ENCODE measurements at places on chromosomes 3 and 15.

DNA sequence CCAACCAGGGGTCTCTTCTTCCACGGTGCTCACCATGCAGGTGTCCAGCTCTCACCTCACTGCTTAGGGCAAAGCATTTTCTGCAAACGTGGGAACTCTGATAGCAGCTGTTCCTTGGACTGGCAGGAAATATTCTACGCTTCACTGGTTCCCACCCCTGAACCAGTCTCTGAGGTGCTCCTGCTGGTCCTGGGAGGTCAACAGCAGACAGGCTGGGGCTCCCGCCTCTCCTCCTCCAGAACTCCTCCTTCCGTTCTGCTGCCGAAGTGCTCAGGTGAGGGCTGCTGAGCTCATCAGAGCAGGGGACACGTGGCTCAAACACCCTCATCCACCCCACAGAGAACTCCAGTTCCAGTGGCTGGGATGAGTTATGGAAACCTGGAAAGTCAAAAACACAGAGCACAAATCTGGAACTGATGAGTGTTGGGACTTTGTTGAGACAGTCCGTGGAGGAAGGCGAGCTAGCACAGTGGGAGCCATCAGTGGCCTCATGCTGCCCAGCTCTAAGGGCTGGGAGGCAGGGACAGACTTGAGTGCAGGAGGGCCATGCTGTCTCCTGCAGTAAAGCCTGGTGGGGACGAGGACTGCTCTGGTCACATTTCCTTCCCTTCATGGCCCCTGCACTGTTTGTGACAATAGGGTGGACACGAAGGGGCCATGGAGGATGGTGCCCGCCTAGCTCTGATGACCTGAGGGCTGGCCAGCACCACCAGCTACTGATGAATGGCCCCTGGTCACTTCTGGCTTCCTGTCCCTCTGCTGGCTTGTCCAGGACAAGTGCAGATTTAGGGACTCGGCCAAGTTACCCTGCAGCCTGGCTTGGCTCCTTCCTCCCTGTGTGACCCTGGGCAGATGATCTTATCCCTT lies 137.8 kb downstream of the KLF13 start:
- no peak for DNase-seq

DNA sequence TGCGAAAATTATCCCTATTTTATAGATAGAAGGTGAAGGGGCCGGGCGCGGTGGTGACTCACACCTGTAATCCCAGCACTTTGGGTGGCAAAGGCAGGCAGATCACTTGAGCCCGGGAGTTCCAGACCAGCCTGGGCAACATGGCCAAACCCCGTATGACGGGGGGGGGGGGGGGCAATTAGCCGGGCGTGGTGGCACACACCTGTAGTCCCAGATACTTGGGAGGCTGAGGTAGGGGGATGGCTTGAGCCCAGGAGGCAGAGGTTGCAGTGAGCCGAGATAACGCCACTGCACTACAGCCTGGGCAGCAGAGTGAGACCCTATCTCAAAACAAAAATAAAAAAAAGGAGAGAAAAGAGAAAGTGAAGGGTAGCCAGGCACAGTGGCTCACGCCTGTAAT lies 1.4 kb downstream of the AAGAB start:
- DNase-seq, result no peak

GRCh38 chr15:88230823-88231222 lies 25.7 kb downstream of the NTRK3 start:
- DNase-seq, result no peak

DNA sequence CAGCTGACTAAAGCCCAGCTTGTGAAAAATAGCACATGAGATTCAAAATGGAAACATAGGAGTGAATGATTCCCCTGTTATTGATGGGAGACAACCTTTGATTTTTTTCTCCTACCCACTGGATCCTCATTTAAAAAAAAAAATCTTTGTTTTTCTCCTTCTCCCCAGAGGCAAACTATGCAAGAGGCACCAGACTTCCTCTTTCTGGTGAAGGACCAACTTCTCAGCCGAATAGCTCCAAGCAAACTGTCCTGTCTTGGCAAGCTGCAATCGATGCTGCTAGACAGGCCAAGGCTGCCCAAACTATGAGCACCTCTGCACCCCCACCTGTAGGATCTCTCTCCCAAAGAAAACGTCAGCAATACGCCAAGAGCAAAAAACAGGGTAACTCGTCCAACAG lies 2.6 kb downstream of the CACNA1D start:
- DNase-seq, result no peak

DNA sequence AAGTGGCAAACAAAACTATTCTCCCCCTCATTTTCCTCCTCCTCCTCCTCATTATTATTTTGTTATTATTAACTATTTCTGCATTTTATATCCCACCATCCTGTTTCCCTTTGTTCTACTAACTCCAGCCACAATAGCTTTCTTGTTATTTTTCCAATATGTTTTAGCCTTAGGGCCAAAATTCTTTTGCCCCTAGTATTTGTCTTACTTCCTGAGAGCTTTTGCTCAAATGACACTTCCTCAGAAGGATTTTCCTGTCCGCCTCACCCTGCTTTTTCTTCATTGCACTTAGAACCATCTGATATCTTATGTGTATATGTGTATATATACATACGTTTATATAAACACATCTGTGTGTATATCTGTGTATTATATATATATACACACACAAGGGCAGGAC lies 32.7 kb upstream of the NUDT16 start:
- DNase-seq, result no peak

DNA sequence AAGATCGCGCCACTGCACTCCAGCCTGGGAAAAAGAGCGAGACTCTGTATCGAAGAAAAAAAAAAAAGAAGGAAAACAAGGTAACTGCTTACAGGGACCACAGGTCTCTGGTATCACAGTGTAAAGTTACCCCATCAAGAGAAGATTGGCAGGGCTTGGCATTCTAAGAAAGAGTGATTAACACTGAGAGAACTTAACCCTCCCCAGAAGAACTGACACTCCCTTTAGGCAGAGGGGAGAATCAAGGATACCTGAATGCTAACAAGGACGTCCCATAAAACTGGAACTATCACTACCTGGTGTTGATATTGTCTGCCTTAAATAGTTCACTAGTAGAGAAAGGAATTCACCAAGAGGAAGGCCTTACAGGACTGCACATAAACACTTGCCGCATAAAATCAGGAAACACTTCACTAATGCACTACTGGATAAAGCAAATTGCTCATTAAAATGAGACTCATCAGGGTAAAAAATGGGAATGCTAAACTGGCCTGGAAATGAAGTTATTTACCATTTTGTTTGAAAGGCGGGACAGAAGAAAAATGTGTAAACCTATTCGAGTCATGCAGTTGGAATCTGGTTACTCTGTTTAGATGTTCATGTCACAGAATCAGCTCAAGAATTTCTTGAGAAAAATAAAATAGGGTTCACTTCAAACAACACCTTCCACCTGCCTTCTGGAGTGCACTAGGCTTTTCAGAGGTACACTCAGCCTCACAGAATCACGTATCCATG lies 121.6 kb downstream of the FOXP1 start:
- DNase-seq, result no peak

DNA sequence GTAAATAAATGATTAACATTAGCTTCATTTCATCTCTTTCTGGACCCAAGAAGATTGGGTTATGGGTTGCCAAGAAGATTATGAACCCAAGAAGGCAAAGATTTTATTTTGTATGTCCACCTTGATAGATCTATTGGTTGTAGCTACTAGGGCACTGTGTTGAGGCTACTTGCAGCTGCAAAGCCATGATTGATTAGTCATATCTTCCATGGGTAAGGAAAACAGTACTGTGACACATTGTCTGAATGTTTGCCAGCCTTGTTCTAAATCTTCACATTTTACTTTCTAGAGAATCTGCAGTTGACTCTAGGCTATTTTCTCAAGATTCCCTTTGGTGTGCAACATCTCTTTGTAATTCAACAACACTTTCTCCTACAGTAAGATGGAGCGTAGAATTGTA lies 229.2 kb upstream of the KCNH8 start:
- DNase-seq, result no peak

DNA sequence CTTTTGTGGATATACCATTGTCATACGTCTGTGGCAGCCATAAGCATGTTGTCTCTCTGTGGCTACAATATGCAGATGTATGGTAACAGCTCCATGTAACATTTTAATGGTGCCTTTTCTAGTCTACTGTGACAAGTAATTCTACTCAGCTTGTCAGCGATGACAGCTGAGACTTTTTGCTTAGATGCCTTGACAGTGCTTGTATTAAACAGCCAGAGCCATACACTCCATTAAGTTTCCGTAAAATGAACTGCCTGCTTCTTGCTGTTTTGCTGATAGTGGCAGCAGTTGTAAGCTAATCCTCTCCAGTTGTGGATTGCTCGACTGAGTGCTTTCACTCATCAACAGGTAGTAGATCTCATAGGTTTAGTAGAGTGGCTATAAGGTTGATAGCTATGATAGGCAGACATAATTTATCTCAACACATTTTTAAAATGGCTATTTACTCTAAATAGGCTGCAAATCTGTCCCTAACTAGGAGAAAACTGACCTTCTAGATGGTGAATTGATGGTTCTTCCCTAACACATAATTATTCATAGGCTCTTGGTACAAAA lies 260.2 kb upstream of the NAALADL2 start:
- no peak for DNase-seq

- peak; percentile 12 for DNase-seq
Measured at GRCh38 chr3:61582846-61583245, 21.5 kb downstream of the PTPRG start.

- no peak for DNase-seq
Measured at GRCh38 chr3:127456471-127457093, 134.0 kb downstream of the TPRA1 start.

DNA sequence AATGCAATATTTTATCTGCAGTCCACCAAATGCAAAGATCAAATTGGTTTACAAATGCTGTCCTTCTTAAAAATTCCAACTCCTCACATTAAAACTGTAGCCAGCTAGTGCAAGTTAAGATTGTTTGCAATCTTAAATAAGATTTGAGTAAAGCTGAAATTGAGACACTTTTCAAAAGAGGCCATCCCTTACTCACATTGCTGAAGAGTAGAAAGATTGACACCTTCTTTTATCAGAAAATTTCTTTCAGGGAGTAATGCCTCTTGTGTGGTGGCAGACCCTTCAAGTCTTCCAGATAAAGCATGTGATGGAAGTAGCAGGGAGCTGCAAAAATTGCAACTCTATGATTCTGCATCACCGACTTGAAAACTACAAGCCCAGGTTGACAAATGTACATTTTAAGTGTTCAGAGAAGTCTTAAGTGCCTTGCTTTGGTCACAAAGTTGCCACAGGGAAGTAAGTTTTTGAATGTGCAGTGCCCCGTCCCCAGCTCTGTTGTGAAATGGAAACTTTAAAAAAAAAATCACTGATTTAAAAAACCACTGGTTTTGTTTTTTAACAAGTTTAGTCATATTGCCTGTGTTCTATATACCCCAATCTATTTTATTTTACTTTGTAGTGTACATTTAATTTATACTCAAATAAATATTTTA lies 12.6 kb downstream of the CD86 start:
- DNase-seq, result no peak

- peak; percentile 20 for DNase-seq
Measured at GRCh38 chr3:24494618-24495325, at the start of gene THRB. THRB (minus strand) TSS chr3:24494850.

GRCh38 chr15:27575521-27575920 lies 523.6 kb downstream of the OCA2 start:
- DNase-seq, result no peak

DNA sequence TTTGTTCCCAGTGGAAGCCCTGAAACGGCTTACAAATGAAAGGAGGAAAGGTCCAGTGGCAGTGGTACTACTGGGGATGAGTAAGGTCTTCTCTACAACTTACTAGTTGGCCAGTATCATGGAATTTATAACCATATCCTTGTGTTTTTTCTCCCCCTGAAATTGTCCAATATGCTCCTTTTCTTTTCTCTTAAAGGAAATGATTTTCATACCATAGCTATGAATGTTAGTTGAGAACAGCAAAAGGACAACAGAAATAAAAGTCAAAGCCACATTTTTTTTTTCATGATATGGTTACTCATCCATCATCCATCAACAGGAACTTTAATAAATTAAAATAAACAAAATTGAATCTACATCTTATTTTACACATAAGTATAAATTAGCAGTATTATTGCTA lies 450.4 kb downstream of the MFSD1 start:
- DNase-seq, result no peak

- no peak for DNase-seq
Measured at GRCh38 chr3:149628957-149629670, 28.7 kb downstream of the WWTR1 start.

- DNase-seq, result no peak
Measured at GRCh38 chr3:138675393-138675792, 66.8 kb downstream of the FAIM start.

- DNase-seq, result no peak
Measured at GRCh38 chr15:101059381-101060341, 140.5 kb downstream of the LRRK1 start.

DNA sequence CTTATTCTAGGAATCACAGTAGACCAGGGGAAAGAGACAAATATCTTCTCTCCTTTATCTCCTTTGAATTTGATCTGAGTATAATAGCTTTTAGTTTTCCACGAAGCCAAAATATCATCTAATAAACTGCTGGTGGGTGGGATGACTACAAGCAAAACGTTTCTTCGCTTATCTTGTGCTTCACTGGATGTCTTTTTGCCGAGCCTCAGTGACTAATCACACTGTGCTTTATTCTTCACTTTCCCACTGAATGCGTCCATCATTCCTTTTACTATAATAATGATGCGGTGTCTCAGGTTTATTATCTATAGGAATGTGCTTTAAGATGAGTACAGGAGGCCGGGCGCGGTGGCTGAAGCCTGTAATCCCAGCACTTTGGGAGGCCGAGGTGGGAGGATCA lies 32.5 kb downstream of the CEP152 start:
- DNase-seq, result no peak

DNA sequence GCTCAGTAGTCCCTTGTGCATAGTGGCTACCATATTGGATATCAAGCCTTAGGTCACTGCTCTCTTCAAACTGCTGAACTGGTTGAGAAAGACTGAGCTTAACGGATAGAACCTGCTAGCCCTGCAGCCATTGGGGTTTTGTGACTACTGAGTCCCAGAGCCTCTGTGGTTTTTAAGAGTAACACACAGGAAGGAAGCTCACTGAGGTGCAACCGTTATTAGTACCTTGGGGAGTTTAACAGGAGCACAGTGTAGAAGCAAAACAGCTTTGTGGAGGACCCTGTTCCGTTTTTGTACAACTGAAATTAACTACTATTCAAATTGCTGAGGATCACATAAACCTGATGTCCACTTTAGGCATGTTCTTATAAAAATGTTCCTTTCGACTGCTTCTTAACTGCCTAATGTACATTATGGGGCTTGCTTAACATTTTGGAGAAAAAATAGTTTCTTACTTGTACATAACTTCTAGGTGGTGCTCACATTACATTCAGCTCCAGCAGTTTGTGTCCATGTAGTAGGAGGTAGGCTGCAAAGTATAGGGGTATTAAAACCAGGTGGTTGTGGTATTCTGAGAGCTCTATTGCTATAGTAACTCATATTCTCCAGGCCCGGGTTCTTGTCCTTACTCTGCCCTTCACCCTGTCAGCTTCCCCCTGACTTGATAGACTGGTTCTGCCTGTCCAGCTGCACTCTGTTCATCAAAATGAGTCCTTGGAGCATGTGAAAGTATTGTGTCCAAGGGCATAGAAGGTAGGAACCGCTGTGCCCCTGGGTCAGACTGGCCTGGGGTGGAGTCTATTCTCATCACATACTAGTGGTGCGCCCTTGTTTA lies 17.3 kb downstream of the PXK start:
- no peak for DNase-seq
